Neuronal stem cell (in vitro differentiated cells): ENCODE measurements at places on chromosomes 6 and 20.

DNA sequence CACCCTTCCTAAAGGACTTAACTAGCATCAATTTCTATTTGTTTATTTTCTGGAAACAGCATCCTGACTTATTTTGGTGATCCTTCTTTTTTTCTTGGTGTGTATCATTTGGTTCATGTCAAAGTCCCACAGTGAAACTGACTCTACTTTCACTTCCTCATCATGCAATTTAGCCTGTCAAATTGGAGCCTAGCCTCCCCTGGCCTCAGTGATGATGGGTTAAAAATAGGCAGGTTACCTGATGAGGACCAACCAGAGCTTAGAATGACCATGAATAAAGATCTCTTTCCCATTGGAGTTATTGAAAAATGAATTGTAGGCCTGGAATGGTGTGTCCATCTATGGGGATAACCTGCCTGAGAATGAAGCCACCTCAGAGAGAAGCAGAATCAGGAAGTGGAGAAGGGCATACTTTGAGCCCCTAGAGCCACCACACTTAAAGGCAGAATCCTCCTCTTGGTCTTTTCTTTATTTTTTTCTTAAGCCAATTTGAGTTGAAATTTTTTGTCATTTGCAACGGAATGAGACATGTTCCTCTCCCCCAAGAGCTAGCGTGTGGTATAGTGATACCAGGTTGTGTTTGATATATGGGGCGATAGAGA, 105.6 kb downstream of the BTBD3 start:
- no peak for DNase-seq

DNA sequence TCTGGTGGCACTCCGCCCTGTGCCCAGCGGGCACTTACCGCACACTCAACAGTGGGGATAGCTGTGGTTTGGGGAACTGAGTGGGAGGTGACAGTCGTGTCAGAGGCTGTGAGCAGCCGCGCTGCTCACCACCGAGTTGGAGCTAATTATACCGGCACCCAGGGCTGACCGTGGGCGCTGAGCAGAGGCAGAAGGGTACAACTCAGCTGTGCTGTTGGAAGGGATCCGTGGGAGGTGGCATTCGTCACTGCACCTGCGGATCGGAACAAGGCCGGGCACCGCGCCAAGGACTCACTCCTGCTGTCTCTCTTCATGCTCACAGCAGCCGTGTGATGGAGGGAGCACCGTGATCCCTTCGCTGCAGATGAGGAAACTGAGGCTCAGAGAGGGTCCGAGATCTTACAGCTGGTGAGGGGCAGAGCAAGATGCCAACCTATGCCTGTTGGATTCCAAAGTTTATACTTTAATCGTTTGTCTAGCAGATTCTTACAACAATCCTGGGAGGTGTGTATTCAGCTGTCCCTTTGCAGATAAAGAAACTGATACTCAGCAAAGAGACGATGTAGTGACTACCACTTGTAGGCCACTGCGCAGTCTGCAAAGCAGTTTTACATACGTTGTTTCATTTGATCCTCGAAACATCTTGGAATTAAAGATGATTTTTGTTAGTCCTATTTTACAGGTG, 713 bp upstream of the ELMO2 start:
- DNase-seq, result no peak

DNA sequence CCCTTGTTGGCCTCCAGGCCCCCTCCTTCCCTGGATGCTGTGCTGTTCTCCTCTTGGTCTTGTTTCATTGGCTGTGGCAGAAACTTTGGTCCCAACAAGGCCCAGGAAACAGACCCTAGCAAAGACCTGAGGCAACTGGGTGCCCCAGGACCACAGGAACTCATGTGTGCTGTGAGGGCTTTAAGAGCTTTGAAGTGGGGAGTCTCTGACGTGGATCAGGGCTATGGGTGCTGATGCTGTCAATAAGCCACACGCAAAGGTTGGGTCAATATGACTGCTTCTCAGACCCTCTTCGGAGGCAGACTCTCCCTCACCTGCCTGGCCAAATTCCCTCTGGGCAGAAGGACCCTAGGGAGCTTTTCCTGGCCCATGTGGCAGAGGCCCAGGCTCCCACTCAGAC, 91.5 kb upstream of the MLN start:
- no peak for DNase-seq

- DNase-seq, result no peak
Observed at GRCh38 chr6:22473991-22474682, 95.2 kb upstream of the HDGFL1 start.

DNA sequence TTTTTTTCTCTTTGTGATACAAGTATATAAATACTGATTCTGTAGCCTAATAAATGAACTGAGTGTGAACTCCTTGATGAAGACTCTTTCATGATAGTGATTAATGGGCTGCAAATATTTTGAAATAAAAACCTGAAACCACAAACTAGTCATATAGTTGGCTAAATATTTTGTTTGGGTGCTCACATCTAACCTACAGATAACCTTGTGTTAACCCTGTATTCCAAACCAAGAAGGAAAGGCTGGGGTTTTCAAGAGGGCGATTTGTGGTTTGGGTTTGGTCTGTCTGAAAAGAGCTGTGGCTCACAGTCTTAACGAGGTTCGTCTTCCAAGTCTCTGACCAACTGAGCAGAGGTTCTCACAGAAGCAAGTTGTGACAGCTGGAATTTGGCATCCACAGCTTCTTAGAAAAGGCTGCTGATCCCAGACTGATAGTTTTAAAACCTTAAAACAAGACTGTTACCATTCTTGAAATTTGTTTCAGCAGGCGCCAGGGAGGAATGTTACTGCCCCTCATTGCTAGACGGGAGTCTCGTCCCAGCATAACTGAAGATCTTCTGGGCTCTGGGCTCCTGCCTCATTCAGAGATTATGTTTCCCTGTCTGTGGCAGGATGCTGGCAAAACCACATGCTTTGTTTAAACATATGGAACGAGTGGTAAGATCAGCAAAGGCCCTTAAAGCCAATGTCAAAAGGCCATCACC, 736.4 kb upstream of the MARCKS start:
- DNase-seq, result no peak

DNA sequence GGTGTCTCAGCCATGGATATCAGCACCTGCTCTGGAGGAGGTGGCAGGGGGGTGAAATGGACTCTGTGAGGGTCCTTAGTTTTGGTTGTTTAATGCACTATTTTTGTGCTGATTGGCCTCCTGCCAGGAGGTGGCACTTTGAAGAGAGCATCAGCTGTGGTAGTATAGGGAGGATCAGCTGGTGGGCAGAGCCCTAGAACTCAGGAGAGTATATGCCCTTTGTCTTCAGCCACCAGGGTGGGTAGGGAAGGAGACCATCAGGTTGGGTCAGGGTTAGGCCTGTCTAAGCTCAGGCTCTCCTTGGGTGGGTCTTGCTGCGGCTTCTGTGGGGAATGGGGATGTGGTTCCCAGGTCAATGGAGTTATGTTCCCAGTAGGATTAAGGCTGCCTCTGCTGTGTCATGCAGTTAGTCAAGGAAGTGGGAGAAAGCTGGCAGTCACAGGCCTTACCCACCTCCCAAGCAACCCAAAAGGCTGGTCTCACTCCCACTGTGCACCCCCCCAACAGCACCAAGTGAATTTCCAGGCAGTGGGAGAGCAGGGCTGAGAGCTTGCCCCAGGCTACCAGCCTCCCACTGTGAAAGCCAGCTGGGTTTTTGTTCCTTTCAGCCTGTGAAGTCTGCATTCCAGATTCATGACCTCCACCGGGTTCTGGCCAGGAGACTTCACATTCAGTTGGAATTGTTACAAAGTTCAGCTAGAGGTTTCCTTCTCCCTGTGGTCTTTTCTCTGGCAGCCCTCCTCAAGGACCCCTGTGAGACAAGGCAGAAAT, 5.7 kb upstream of the OSTM1 start:
- no peak for DNase-seq

DNA sequence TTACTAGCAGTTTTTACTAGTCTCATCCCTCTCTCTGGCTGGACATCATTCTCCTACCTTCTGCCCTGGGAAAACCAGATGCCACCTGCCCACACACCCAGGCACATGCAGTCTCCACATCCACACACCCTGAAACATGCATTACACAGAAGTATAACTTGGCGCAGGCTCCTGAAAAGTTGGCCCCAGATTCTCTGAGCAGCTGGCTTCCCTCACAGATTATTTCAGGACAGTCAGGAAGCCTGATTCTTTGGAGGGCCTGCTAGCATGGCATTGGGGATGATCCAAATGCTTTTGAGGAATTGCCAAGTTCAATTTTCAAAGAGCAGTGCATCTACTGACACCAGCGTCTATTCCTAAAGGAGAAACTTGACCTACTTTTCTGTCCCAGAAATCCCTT, 27.8 kb upstream of the KIF16B start:
- no peak for DNase-seq

DNA sequence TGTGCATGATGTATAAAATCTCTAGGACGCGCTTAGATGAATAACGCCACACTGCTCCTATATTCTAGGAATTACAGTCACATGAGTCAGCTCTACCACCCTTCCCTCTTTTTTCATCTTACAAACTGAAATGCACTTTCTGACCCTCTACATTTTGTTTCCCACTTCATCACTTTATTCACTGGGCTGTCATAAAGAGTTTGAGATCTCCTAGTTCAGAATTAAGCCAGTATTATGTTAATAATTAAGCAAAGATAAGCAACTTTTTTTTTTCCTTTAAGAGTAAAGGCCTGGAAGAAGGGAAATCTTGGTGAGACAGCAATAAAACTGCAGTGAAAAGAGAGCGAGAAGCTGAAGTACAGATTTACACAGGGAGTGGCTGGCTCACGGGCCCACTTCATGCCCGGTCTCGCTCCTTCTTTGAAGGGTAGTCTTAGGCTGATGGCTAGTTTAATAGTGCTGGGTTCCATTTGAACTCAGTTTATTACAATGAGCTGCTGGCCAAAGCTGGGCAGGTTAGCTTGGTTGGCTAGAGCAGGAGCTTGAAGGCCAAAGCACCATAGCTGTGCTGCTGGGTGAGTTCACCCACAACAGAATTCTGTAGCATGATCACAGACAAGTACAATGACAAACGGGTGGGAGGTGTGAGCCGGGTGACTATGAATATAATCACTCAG, 110.6 kb downstream of the MAP7 start:
- DNase-seq, result no peak

DNA sequence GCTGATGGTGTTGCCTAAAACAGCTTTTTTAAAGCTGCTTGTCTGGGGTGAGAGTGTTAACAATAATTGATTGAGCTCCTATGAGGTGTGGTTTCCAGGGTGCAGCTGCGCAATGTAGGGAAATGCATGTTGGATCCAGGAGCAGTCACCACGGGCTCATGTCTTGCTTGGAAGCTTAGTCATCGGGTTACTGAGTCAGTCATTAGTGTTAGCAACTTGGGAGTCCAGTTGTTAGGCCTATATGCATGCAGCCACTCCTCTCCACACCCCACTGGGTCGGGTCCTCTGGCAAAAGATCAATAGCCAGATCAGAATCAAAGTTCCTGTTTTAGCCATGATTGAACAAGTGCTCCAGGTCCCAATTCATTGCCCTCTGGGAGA, 271.7 kb upstream of the CHD6 start:
- DNase-seq, result no peak

GRCh38 chr6:155400654-155400965, 55.0 kb downstream of the NOX3 start:
- DNase-seq, result no peak

GRCh38 chr20:42611423-42611822, 578.3 kb downstream of the PTPRT start:
- DNase-seq, result no peak

GRCh38 chr6:49733680-49734079, 10.5 kb downstream of the CRISP3 start:
- no peak for DNase-seq

DNA sequence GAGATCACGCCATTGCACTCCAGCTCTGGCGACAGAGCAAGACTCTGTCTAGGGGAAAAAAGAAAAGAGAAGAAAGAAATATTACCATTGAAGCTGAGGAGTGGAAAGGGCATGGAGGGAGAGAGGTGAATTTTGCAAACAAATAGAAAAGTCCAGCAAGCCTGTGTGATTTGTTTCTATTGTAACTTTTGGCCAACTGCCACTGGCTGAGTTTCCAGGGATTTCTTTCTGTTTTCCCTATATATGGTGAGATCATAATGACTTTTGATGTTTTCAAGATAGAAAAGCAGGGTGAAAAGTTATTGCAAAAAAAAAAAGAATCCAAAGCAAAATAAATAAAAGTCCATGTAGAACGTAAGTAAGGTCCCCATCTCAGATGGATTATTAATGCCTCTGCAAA, 184.2 kb upstream of the RALGAPA2 start:
- DNase-seq, result no peak

- DNase-seq, result no peak
Observed at GRCh38 chr6:42338744-42339222, 112.9 kb downstream of the TRERF1 start.

DNA sequence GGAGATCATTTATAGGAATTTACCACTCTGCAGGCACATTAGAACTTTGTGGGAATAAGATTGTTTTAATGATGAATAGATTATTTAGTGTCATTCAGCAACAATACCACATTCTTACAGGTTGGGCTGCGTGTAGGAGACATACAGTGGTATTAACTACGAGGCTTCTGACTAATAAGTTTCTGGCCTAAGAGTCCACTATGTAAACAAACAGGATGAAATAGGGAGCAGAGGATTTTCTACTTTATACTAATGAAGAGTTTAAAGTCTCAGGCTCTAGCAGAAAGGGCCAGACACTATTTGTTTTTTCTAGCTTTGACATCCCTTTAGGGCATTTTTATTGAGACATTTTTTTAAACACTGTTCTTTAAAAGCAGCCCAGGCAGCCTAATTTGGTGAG, 75.6 kb downstream of the SLC24A3 start:
- no peak for DNase-seq

- no peak for DNase-seq
Observed at GRCh38 chr20:59125332-59125731, 38.3 kb upstream of the ZNF831 start.

GRCh38 chr20:40643891-40644290, 45.1 kb downstream of the MAFB start:
- no peak for DNase-seq

- no peak for DNase-seq
Observed at GRCh38 chr20:58871533-58872102, 19.1 kb downstream of the GNAS start.

DNA sequence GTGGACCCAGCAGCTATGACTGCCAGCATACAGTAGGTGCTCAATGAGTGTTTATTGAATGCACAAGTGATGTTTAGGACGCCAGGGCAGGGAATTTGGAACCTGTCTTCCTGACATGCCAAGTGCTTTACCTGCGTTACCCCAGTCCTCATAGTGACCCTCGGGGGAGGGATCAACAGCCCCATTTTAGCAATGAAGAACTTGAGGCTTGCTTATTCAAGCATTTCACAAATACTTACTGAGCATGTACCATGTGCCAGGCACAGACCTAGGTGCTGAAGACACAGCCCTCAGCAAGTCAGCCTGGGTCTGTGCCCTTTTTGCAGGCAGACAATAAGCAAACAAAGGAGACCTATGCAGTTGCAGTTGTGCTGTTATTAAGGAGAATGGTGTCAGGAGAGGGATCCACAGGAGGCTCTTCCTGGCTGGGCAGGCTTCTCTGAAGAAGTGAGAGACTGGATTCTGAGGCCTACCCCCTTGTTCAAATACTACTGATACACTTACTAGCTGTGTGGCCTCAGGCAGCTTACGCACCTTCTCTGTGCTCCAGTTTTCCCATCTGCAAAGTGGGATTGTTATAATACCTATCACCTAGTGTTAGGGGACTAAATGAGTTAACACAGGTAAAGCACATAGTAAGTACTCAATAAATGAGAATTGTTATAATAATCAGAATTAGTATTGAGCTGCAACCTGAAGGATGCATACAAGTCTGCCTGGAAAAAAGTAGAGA, 39.8 kb downstream of the TTLL9 start:
- DNase-seq, result no peak

GRCh38 chr20:40633123-40633850, 55.7 kb downstream of the MAFB start:
- no peak for DNase-seq

- DNase-seq, result no peak
Observed at GRCh38 chr6:1672379-1672778, 62.7 kb downstream of the FOXC1 start.
